ENCODE measurements at places on chromosomes 6 and 20. TPM values are rescaled to one million over a fixed set of nuclear protein-coding genes. Genes with fewer than 3 reads are reported as not detected.

TCF15 gene
- total RNA-seq: not detected

TBXT gene
- total RNA-seq: not detected

BTNL2 gene
- not detected for total RNA-seq

KIF25 gene
- not detected for total RNA-seq

LST1 gene
- total RNA-seq: 33.1 TPM

C2 gene
- 1.5 TPM for total RNA-seq

SPTLC3 gene
- total RNA-seq: 0.73 TPM

RIMS4 gene
- total RNA-seq: not detected

SPEF1 gene
- total RNA-seq: 0.32 TPM

PBOV1 gene
- not detected for total RNA-seq

B4GALT5 gene
- total RNA-seq: 23.4 TPM

ZNF334 gene
- 1.3 TPM for total RNA-seq

SSTR4 gene
- total RNA-seq: not detected

PAK5 gene
- not detected for total RNA-seq

MATN4 gene
- 0.16 TPM for total RNA-seq

THBS2 gene
- not detected for total RNA-seq

CCN6 gene
- total RNA-seq: not detected

GGTLC1 gene
- total RNA-seq: not detected

TMEM170B gene
- 0.23 TPM for total RNA-seq

BTN3A1 gene
- total RNA-seq: 75.7 TPM

PGC gene
- not detected for total RNA-seq

VPS52 gene
- total RNA-seq: 65.8 TPM

SIRPA gene
- total RNA-seq: 0.05 TPM

C6orf163 gene
- 1.3 TPM for total RNA-seq

ATP6V1G2 gene
- total RNA-seq: 1.7 TPM

EYA2 gene
- total RNA-seq: not detected

DYNLT2 gene
- 2.0 TPM for total RNA-seq

ACSS1 gene
- total RNA-seq: 34.5 TPM

SMLR1 gene
- not detected for total RNA-seq

DNAH8 gene
- total RNA-seq: 0.02 TPM

APCDD1L gene
- not detected for total RNA-seq

MRPS26 gene
- total RNA-seq: 43.9 TPM

CFB gene
- not detected for total RNA-seq

CDH26 gene
- total RNA-seq: 0.43 TPM

EMILIN3 gene
- not detected for total RNA-seq

SLC32A1 gene
- total RNA-seq: not detected

TREM2 gene
- not detected for total RNA-seq

CLPSL2 gene
- not detected for total RNA-seq

COL9A3 gene
- 1.1 TPM for total RNA-seq

OR12D3 gene
- total RNA-seq: not detected

SIRPD gene
- 0.20 TPM for total RNA-seq

MYB gene
- 77.9 TPM for total RNA-seq

MICB gene
- 54.9 TPM for total RNA-seq

LTA gene
- 30.0 TPM for total RNA-seq
